ENCODE measurements at places on chromosomes 5 and 9.

DNA sequence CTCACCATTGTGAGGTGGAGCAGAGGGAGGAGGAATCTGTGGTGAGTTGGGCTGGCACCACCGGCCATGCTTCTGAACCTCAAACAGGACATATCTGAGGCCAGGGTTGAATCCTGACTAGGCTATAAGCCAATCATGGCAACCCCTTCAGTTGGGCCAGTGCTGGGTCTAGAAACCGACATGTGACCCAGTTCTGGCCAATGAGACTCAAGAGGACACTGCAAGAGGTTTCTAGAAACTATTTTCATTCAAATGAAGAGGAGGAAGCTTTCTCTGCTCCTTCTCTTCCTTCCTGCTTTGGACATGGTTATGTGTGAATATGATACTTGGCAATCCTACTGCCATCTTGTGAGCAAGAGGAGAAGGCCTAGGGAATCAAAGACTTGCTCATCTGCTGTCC lies 417.7 kb downstream of the SEMA5A start:
- no peak for DNase-seq

DNA sequence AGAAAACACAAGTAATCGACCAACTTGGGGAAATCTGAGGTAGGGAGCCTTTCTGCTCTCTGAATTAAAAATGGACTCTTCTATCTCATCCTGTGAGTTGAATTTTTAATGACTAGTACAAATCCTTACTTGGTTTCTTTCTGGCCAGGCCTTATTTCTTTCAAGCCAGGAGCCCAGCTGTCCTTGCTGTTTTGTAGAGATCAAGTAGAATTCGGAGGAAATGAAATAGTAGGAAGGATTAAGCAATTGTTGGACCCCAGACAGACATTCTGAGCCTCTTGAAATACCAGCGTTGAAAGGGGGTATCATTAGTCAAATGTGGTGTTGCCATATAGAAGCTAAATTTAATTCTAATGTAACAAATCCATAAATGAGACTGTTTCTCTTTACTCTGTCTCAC lies 53.7 kb upstream of the SMIM15 start:
- DNase-seq: no peak

- DNase-seq: peak; percentile 68
These were observed 19.3 kb upstream of the PPP2CA start for GRCh38 chr5:134245101-134245604.

DNA sequence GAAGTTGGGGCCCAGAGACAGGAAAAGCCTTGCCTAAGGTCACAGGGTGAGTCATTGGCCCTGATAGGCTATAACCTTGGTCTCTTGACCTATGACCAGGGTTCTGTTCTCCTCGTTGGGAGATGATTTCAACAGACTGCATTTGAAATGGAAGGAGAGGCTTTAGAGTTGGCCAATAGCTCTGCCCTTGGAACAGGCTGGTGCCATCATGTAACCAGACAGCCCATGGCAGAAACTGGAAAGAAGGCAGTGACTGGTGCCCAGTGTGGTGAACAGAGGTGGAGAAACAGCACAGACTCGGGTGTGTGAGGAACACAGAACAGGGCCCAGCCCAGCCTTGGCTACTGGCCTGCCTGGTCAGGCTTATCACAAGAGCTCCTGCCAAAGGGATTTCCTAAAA lies 109.8 kb upstream of the SLC25A48 start:
- DNase-seq: no peak

DNA sequence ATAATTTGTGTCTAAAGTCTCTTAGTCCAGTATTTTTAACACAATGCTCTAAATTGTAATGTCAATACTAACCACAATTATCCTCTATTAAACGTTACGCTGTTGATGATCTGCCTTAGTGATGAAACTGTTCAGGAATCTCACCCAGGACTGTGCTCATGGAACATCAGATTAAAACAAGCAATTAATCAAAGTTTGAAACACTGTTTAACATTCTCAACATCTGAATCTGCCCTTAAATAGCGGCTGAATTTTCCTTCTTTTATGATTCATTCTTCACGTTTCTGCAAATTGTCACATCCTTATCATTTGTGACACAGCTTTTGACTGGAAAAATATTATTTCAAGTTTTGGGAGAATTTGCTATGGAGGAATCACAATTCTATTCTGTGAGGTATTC lies 113.8 kb downstream of the MARCHF11 start:
- no peak for DNase-seq

DNA sequence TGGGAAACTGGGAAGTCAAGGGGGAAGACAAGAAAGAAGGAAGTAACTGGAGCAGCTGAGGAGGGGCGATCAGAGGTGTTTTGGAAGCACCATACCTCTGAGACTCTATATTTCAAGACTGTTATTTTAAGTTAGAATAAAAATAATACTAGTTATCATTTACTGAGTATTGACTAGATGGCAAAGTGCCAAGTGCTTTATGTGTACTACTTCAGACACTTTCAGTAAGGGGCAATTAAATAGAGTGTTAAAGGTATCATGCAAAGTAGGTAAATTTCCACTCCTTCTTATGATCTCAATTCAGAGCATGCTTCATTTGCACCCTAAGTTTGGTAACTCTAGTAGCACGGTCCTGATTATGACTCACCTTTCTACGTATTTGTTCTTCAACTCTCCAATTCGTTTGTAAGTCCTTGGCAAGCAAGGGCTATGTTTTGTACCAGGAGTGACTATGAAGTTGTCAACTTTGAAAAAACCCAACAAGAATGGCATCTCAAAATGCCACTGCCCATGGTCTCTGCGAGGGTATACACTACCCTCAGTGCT lies 152.4 kb upstream of the RAPGEF1 start:
- no peak for DNase-seq

GRCh38 chr5:122354293-122354692 lies 42.3 kb downstream of the SNCAIP start:
- no peak for DNase-seq

DNA sequence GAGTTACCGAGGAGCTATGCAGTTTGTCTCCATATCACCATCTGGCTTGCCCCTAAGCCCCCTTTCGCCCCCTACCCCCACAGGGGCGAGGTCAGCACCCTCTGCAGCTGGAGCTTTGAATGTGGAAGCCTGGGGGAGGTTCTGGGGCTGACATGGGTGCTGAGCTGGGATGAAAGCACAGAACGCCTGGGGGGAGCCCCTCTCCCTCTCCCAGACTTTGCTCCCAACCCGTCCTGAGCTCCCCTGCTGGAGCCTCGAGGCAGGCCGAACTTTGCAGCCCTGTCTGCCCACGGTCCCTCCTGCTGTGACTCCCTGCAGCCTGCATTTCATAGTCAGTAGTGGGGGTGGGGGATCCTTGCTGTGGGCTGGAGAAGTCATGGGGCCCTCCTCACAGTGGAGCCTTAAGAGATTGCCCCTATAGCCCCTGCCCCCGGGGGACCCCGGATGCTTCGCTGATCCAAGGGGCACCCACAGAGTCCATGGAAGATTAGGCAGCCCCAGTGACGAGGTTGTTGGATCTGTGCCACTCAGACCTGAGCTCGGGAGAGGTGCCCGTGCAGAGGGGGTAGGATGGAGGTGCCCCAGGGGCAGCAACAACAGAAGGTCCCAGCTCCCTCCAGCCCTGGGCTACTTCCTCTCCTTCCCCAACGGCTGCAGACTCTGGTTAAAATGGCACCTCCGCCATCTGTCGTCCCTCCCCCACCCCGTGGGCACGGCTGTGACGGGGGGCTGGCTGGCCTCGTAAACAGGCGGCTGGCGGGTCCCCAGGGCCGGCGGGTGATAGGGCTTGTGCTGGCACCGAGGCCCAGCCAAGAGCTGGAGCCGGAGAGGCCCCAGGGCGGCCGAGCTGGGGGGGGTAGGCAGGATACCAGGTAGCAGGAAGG lies 162.0 kb downstream of the C9orf50 start:
- DNase-seq: peak; percentile 24

DNA sequence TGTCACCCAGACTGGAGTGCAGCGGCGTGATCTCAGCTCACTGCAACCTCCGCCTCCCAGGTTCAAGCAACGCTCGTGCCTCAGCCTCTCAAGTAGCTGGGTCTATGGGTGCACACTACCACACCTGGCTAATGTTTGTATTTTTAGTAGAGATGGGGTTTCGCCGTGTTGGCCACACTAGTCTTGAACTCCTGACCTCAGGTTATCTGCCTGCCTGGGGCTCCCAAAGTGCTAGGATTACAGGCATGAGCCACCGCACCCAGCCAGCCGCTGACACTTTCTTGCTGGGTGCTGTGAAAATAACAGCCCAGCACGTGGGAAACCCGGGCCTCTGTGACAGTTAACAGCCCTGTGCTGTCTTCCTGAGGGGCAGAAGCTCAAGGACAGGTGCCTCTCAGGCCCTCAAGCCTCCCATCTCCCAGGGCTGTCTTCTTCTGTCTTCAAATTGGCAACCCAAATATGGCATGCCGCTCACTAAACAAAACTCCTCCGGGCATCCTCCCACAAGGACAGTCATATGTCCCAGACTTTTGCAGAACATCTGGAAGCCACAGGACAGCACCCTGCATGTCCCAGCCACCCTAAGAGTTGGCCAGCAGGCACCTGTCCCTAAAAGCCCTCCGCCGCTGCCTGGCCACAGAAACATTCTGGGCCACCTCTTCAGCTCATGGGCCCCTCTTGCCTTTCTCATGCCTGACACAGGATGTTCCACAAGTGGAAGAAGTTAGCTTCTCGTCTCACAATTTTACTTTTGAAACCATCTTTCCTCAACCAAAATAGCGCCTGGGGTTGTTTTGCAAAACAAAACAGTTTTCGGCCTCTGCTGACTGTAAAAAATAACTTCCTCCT lies 233.6 kb downstream of the SYK start:
- no peak for DNase-seq

- no peak for DNase-seq
These were observed 62.9 kb downstream of the DUSP1 start for GRCh38 chr5:172708183-172708505.

GRCh38 chr5:164358531-164359259 lies 853.3 kb downstream of the MAT2B start:
- DNase-seq: peak; percentile 9

DNA sequence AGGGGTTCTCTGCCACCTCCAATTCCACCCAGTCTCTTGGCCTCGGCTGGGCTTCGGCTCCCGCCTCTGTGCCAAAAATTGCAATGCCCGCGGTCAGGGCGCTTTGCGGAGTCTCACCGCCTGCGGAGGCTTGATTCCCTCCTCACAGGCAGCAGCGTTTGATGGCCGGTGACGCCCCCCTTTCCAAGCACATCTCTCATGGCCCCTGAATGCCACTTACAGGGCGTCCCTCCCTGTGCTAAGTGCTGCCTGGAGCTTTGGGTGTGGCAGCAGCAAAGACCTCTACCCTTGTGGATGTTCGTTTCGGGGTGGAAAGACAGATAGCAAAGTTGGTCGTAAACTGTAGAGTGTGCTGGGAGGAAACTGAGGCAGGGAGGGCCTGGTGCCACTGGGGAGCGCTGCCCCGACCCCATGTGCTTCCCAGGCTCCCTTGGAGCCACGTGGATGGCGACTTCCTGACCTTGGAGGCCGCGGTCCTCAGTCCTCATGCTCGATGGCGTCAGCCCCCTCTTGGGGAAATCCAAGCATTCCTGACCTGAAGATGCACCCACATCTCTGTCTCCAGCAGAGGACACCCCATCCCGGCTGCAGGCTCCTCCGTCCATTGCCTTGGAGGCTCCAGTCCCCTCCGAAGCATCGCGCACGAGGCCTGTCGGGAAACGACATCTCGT lies 249.2 kb upstream of the IRX4 start:
- DNase-seq: no peak

GRCh38 chr9:136466155-136466541 lies 16.7 kb downstream of the SEC16A start:
- DNase-seq: no peak

- DNase-seq: no peak
These were observed 4.2 kb downstream of the KCNIP1 start for GRCh38 chr5:170508036-170508435.

DNA sequence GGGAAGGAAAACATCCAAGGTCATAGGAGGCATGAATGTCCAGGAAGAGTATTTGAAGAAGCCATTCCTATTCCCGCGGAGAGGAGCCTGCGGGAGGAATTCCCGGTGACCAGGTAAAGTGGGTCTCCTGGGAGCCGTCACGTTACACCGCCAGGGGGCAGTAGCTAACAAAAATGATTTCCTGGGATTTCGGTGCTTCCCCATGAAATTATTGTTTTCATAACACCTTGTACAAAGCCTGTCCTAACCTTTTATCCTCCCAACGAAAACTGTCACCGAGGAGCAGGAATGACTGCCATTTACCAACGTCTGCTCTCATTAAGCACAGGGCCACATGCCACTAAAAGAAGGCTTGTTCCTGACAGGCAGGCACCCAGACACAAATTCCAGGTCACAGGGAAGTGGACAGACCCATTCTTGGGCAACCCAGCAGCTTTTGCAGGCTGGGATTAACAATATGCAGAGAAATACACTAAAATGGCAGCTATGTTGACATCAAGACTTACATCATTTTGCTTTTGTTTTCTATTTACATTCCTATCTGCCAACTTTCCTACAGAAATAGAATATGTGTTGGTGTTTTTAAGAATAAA lies 41.2 kb upstream of the CTSL start:
- DNase-seq: peak; percentile 4

DNA sequence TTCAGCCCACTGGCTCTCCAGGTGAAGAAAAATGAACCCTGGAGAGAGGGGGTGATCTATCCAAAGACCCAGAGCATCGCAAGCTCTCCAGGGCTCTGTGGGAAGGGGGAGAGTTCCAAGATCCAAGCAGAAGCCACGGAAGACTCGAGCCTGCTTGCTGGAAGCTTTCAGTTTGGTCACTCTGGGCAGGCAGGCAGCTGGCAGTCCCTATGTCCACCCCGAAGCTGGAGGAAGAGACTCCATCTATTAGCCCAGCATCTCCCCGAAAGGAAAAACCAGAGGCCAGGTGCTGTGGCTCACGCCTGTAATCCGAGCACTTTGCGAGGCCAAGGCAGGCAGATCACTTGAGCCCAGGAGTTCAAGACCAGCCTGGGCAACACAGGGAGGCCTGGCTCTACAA lies 10.7 kb upstream of the SPARC start:
- DNase-seq: no peak

DNA sequence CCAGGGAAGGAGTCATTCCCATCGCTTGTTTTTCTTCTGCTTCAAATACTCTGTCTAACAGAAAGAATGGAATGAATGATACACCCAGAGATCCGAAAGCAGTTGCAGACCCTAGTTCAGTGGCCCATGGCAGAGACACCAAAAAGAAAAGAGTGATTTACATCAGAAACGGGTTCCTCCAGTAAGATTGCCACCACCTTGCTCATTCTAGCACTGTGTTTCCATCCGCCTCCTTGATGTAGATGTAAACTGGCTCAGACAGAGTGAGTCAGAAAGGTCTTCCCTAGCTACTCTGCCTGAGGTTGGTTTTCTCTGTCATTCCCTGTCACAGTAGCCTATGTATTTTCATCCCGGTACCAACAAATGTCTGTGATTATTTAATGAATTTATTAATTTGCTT lies 15.9 kb upstream of the CLINT1 start:
- DNase-seq: no peak

GRCh38 chr5:127370631-127371030 lies 80.0 kb downstream of the MEGF10 start:
- no peak for DNase-seq

DNA sequence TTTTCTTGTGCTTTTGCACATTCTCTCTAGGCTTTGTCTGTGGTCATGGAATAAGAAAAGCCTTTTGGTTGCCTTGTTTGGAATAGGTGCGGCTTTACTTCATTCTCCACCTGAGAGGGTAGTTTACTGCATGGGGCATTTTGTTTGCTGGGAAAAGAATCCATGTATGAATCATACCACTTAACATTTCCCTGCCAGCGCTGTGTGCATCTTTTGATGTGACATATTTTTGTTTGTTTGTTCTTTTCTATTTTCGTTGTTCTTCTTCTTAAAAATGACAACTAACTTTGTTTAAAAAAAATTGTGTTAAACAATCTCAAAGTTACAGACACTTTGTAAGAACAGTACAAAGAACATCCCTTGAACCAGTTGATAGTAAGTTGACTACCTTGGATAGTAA lies 113.2 kb downstream of the GCNT1 start:
- no peak for DNase-seq

GRCh38 chr5:107826311-107827000 lies 155.7 kb upstream of the EFNA5 start:
- no peak for DNase-seq
